ENCODE measurements at places on chromosomes 3 and 15.

- peak; percentile 67 for DNase-seq
These were observed 44.4 kb downstream of the ADAMTSL3 start for GRCh38 chr15:83698294-83698693.

DNA sequence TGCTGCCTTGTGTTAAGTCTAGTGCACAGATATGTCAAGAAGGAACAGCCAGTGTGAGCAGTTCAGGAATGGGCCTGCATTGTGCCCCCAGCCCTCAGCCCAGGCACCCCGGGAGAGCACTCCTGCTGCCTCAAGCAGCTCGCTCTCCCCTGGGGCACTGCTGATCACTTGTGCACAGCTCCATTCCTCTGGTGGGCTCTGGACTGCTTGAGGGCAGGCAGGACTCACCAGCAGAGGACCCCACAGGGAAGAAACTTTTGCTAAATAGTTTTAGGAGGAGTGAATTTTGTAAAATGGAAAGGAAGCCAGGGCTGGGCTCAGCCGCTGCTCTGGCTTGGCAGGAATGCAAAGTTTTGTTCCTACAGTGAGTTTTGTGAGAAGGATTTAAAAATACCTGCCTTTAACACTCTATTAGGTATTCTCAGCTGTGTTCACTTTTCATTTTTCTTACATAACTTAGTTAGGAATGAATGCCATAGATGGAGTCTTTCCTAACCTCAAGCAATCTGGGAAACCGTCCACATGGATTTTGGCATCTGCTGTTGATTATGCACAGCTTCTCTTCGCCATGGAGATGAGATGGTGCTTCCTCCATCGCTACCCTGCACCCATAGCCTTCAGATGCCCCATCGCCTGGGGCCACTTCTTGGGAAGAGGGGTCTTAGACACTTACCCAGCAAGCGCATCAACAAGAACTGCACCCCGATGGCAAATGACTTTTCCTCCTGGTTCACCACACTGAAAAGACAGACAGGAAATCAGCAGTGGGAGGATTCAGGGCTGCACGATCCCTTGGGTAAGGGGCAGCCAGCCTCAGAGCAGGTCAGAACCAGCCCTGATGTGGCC, 42.3 kb upstream of the RAB6B start:
- DNase-seq, result peak; percentile 77

DNA sequence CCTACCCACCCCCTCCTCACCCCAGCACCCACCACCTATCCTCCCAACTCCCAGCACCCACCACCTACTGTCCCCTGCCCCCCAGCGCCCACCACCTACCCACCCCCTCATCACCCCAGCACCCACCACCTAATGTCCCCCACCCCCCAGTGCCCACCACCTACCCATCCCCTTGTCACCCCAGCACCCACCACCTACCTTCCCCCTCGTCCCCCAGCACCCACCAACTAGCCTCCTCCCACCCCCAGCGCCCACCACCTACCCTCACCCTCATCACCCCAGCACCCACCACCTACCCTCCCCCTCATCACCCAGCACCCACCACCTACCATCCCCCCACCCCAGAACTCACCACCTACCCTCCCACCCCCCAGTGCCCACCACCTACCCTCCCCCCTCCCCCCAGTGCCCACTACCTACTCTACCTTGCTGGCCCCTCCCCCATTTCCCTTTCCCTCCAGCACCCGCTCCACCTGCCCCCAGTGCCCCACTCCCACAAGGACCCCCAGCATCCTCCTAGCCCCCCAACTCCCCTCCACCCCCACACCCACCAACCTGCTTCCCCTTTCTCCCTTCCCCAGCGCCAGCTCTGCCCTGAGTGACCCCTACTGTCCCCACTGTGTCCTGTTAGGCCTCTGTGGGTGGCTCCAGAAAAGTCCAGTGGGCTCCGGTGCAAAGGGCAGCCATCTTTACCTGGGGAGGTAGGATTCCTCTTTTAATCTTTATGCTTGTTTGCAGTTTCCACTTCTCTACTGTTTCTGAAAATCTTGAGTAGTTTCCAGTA, 1.2 kb downstream of the UROC1 start:
- DNase-seq, result no peak

DNA sequence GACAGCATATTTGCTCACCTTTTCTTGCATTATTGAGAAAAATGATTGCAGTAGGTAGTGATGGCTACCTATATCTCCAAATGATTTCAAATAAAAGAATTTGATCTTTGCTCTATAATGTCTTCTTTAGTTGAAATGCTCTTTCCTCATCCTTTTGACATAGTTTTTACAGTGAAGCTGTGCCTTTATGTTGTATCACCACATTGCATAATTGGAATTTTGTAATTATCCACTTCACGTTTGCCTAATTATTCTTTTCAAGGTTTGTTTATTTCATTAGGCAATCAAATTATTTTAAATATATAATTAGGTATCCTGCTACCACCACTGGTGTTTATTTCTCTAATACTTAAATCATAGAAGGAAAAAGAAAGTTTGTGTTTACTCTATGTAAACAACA, 21.3 kb upstream of the P2RY13 start:
- no peak for DNase-seq

DNA sequence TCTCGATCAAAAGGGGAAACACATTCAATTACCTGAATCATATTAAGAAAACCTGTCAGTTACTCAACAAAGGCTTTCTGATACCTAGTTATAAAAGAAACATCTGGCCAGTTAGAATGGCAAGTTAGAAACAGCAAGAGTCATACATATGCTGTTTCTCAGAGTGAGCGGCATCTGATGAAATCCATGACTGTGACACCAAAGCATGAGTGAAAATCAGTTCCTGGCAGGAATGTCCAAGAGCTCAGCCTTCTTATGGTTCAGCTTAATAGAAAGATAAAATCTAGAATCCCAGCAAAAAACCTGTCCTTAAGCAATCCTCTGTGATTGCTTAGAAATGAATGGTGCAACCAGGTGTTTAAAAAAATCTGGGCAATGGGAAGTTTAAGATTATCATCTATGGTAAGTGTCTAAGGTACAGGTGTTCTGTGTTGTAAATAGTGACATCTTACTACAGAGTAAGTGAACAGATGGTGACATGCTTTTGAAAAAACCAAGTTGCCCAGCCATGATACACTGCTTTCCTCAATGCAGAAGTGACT, 18.8 kb downstream of the B4GALT4 start:
- no peak for DNase-seq

DNA sequence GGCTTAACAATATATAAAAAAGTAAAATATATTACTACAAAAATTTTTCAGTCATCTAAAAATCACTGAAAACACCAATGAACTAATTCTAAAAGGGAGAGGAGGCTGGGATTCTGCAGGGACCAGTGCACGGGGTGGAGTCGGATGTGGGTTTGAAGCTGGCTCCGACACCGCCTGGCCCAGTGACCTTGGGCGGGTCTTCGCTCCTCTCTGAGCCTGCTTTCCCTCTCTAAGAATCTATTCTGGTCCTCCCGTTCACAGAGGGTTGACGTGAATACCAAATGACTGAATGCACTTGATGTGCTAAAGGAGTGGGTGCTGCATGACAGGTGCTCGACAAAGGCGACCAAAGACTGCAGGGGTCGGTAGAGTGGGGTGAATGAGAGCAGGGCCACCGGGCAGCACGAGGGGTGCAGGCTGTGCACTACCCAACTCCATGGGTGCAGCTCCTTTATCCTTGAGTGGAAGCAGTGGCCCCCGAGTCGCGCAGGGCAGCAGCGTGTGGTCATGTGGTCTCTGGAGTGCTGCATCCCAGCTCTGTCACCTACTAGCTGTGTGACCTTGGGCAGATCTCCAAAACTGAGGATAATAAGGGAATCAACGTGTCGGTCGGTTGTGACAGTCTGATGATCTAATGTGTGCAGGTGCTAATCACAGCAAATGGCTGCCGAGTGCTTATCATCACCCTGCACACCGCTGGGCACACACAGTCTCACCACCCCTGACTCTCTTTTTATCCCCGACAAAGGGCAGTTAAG, 8.6 kb upstream of the IQSEC1 start:
- DNase-seq, result no peak

- no peak for DNase-seq
These were observed 749.9 kb downstream of the TBL1XR1 start for GRCh38 chr3:176447369-176447768.

DNA sequence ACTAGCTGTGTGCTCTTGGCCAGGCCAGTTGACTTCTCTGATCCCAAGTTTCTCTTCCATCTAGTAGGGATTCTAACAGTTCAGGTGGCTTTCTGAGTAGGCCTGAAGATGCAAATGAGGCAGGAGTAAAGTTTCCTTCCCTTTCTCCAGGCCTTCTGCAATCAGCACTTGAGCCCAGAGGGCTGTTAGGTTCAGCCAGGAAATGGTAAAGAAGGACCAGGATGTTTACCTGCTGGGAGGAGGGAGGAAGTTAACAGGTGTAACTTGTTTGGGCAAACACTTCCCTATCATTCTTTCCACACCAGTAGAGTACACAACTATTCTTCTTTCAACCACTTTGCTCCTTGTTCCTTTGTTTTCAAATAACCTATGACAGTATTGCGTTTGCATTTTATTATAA, 13.3 kb upstream of the TNFSF10 start:
- no peak for DNase-seq

DNA sequence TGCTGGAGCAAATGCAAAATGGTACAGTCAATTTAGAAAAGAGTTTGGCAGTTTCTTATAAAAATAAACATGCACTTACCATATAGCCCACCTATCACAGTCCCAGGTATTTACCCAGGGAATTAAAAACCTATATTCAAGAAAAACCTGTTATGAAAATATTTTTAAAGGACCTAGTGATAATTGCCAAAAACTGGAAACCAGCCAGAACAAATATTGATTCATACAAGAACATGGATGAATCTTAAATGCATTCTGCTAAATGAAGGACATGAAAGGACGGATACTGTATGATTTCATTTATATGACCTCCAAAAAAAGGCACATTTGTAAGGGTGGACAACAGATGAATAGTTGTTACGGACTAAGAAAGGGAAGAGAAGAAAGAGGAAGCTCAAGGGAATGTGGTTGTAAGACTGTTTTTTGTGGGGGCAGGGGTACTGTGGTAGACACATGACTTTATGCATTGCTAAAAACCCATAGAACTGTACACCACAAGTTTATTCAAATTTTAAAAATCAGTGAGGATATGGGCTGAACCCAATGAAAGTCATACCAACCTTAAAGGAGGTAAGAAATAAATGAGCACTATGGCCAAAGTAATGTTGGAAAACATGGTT, 61.0 kb downstream of the ZBBX start:
- DNase-seq, result no peak

GRCh38 chr3:186800285-186800684, 6.0 kb downstream of the RFC4 start:
- no peak for DNase-seq

- DNase-seq, result no peak
These were observed 242.5 kb downstream of the ATP8B4 start for GRCh38 chr15:49876401-49877038.

- DNase-seq, result no peak
These were observed 26.6 kb downstream of the PLXNA1 start for GRCh38 chr3:127009531-127009930.

- DNase-seq, result no peak
These were observed 53.1 kb downstream of the PHC3 start for GRCh38 chr3:170128259-170128976.

- no peak for DNase-seq
These were observed 262.5 kb downstream of the SOX2 start for GRCh38 chr3:181974198-181974597.
